ENCODE measurements at places on chromosomes 12 and 14.

- DNase-seq, result no peak
Measured at GRCh38 chr12:98533723-98534251, 18.4 kb downstream of the TMPO start.

- no peak for DNase-seq
Measured at GRCh38 chr12:53750812-53751335, 905 bp downstream of the CISTR start.

DNA sequence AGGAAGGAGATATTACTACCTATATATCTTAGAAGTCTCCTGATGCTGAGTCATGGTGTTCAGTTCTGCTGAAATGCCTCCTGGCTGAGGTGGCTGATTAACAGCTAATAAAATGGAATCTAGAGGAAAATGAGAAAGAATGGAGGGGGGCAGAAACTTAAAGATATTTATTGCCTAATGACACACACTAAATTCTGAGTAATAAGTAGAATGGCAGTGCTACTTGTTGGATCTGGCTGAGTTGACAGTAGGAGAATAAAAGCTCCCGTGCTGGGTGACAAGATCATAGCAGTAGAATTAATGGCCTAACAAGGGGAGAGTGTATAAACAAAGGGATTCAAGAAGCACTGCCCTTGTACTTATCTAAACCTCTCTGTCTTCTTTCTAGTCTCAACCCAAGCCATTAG is 137.5 kb downstream of the CNTN1 start:
- no peak for DNase-seq

- DNase-seq, result no peak
Measured at GRCh38 chr14:55798406-55798805, 218.4 kb downstream of the KTN1 start.

- no peak for DNase-seq
Measured at GRCh38 chr14:59585891-59586554, 9.4 kb upstream of the CCDC175 start.

DNA sequence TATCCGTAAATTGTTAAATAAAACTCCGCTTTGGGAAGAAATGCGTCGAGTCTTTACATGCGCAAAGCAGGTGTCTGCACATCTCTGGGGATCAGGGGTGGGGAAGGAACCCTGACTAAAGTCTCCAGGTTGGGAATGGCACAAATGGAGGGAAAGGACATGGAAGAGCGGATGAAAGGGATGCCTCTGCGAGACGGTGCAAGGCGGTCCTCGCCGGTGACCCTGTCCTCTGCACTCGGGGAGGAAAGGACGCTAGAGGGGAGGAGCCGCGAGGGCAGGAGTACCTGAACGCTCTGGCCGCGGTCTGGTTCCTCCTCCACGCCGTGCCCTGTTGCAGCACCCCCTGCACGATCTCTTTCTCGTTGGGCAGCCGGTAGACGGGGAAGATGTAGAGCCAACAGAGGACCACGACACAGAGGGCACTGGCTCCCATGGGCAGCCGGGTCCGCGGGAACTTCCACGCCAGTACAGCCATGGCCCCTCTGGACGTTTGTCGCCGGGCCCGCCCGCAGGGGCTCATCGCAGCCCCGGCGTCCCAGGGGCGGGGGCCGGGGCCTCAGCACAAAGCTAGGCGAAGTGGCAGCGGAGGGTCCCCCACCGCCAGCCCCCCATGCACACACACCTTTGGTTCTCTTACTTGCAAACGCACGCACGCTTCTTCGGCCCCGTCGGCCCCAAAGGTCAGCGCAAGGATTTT is 646 bp downstream of the ST8SIA1 start:
- DNase-seq, result no peak

- DNase-seq, result no peak
Measured at GRCh38 chr14:69316449-69317101, 56.6 kb downstream of the GALNT16 start.

- no peak for DNase-seq
Measured at GRCh38 chr12:105077435-105077834, 6.8 kb downstream of the ALDH1L2 start.

GRCh38 chr14:96588410-96589257 is 86.5 kb downstream of the PAPOLA start:
- no peak for DNase-seq

GRCh38 chr12:112111931-112112330 is 3.3 kb upstream of the NAA25 start:
- no peak for DNase-seq

DNA sequence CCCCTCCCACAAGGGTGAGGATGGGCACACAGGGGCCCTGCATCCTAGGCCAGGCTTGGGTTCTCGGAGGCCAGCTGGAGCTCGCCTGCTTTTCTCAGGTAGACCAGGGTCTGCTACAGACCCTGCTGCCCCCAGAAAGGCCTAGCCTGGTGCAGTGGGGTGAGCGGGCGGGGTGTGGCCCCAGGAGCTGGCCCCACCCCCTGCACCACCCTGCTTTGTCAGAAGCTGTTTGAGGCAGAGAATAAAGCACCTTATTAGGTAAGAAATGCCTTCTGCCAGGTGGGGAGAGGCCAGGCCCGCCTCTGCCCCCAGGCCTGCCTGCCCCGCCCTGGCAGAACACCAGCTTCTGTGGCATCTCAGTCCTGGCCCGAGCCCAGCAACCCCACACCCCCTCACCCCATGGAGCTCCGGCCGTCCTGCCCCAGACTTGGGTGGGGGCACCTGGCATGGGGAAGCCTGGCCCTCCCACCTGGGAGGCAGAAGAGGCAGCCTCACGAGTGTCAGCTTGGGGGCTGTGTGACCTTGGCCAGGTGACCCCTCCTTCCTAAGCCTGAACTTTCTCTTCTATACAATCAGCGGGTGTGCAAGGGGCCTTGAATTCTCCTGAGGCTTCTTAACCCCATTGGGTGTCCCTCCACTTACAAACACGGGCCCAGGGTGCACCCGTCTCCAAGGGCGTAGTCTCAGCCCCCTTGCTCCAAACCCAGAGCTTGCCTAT is 43.2 kb downstream of the KRT80 start:
- no peak for DNase-seq
